ENCODE measurements at places on chromosomes 4 and X. TPM values are rescaled to one million over a fixed set of nuclear protein-coding genes. Genes with fewer than 3 reads are reported as not detected.

VSIG1 gene
- 0.20 TPM for total RNA-seq

AMER1 gene
- 2.6 TPM for total RNA-seq

NPY5R gene
- 0.10 TPM for total RNA-seq

RNF212 gene
- 15.3 TPM for total RNA-seq

OPN1MW2 gene
- not detected for total RNA-seq

MAGEA2B gene
- not detected for total RNA-seq

Data from smooth muscle cell of the pulmonary artery (primary cell).